ENCODE measurements at places on chromosomes 13 and 19.

- no peak for DNase-seq
Measured at GRCh38 chr13:35549481-35549880, 73.0 kb upstream of the MAB21L1 start.

GRCh38 chr13:96229356-96229755 is 139.4 kb downstream of the HS6ST3 start:
- no peak for DNase-seq

GRCh38 chr13:91136806-91137205 is 210.7 kb upstream of the MIR17HG start:
- no peak for DNase-seq

GRCh38 chr13:102680133-102680717 is 14.6 kb downstream of the METTL21C start:
- no peak for DNase-seq
